ENCODE measurements at places on chromosomes 16 and 17.

DNA sequence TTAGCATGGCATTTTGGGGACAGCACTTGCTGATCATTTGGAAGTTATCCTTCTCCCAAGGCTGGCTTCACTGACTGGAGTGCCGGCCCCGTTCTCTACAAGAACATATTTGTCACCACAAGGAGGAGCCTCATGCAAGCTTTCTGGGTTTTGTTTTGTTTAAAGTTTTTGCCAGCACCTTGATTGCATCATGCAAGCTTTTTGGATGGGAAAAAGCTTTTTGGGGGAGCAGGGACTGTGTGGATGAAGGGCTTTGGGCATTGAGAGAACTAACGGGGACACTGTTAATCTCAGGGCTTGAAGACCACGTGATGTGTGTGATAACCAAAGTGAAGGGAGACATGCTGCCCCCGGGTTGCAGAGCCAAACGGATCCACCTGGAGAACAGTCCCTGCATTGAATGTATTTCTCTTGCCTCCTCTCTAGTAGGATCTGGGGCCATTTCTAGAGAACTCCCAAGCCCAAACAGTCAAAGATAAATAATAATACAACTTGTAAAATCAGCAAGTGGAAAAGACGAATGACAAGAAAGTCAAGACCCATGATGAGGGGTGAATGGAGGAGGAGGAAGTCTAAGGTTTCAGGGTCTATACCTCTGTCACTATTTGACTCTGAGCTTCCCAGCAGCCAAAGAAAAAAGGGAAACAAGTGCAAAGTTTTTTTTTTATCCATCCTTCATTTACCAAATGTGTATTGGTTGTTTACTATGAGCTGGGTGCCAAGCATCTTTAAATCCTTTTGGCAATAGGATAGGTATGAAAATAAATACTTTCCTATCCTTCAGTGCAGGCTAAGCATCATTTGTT lies 17.2 kb downstream of the TMEM114 start:
- H3K27me3 ChIP-seq, result peaks cover 10% of the 10 kb centered on the region
- peaks cover 6% of the 10 kb centered on the region for H3K4me1 ChIP-seq
- H3K36me3 ChIP-seq, result no peaks in the 10 kb centered on the region
- no peak for DNase-seq

DNA sequence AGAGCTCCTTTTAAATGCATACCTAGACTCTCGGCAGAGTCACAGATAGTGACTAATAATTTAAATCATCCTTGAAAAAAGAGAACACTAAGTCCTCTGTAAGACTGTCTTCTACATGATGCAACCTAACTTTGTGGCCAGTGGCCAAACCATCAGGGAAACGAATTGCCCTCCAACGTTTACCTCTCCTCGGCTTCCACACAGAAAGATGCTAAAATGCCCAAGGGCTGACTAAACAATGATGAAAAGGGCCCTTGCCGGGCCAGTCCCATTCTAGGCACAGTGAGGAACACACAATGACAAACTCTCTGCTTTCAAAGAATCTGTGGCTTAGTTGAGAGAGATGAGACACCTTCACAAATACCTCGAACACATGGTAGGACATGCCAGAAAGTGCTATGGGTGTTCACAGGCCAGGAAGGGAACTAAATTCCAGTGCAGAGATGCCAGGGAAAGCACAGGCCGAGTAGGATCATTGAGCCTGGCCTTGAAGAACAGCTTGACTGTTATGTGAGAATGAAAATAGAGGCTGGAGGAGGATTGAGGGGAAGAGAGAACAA lies 35.3 kb upstream of the PITPNM3 start:
- no peaks in the 10 kb centered on the region for H3K27me3 ChIP-seq
- DNase-seq, result no peak
- no peak overlapping the region for H3K27ac ChIP-seq
- peaks cover 3% of the 10 kb centered on the region for H3K4me1 ChIP-seq
- H3K4me3 ChIP-seq, result no peak overlapping the region
- H3K36me3 ChIP-seq, result peaks cover 45% of the 10 kb centered on the region

DNA sequence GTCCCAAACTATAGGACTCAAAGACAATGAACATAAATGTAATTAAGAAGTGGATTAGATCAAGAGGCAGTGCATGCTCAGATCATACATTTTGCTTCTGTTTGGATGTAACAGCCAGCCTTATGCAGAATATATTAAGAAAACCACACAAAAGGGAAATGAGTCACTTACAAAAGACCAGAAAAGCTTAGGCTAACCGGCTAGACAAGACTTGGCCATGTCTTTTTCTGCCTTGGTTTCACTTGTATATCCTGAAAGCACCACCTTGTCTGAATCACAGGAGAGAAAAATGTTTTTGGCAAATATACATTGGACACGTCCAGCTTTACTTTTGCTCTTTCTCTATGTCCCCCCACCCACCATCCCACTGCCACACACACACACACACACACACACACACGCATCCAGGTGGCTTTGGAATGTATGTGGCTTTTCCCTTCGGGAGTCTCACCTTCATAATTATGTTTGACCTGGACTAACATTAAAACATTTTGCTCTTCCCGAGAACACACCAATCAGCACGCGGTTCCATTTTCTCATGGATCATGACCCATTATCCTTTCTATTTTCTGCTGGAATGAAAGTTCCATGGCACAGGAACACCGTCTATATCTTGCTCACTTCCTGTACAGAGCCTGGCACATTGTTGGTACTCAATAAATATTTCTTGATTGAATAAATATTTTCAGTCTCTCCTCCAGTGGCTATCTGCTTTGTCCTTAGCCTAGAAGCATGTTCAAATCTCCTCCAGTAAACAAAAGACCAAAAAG lies 64.6 kb downstream of the CDK5R1 start:
- no peaks in the 10 kb centered on the region for H3K27me3 ChIP-seq
- peaks cover 46% of the 10 kb centered on the region for H3K4me1 ChIP-seq
- peak overlapping the region; percentile 69 for H3K4me3 ChIP-seq

- H3K36me3 ChIP-seq, result peaks cover 24% of the 10 kb centered on the region
- H3K4me3 ChIP-seq, result peak overlapping the region; percentile 71
- peak overlapping the region; percentile 84 for H3K27ac ChIP-seq
- DNase-seq, result peak; percentile 34
- H3K4me1 ChIP-seq, result peaks cover 34% of the 10 kb centered on the region
These were observed 22.3 kb downstream of the SAP30BP start for GRCh38 chr17:75689441-75689873.

- H3K4me3 ChIP-seq, result peak overlapping the region; percentile 94
- no peaks in the 10 kb centered on the region for H3K27me3 ChIP-seq
- H3K36me3 ChIP-seq, result peaks cover 34% of the 10 kb centered on the region
- no peak for DNase-seq
These were observed 1.9 kb downstream of the PRKCB start for GRCh38 chr16:23837553-23838308.

GRCh38 chr16:75398333-75398732 lies 35.0 kb downstream of the CFDP1 start:
- peaks cover 15% of the 10 kb centered on the region for H3K36me3 ChIP-seq
- no peak for DNase-seq
- H3K4me3 ChIP-seq, result no peak overlapping the region

DNA sequence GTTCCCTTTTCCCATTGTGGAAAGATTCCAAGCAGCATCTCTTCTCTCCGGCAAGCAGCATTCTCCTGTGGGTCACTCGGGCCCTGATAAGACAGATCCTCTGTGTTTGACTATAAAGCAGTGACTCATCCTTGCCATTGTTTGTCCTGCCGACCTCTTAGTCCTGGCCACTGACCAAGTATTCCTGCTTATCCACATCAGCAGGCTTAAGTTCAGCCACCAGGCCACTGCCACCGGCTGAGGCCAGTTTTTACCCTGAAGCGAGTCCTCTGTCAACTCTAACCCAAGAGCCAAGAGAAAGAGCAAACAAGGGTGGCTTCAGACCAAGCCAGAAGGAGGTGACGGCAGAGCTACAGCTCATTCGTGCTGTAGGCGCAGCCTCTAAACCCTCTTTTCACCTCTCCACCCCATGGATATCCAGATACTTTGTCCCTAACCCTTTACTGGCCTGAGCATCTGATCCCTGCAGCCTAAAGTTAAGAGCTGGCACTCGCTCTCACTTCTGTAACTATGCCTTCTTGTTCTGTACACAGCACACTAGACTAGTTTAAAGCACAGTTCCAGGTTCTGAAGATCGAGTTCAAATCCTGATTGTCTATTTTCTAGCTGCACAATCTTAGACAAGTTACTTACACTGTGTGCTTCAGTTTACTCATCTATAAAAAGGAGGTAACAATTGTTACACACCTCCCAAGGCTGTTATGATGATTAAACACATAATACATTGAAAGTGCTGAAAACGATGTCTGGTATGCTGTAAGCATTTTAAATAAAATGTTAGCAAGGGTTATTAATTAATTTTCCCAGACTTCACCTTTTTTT lies 31.0 kb downstream of the SOX9 start:
- no peaks in the 10 kb centered on the region for H3K4me1 ChIP-seq
- no peak overlapping the region for H3K4me3 ChIP-seq
- H3K36me3 ChIP-seq, result no peaks in the 10 kb centered on the region
- H3K27me3 ChIP-seq, result no peaks in the 10 kb centered on the region
- DNase-seq, result no peak

DNA sequence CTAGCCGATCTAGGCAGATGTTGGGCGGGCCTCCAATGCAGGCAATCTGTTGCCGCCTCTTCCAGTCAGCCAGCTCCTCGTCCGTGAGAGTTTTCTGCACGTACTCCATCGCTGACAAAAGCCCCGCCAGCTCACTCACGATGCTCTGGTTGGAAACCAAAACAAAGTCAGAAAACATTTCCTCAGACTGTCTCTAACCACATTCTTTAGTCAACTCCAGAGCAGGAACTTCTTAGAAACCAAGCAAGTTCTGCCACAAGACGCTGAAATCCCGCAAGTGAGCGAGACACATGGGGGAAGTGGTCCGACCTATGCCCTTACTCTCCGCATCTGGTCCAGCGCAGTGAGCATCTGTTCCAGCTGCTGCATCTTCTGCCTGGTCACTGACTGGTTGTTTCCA lies 49.1 kb downstream of the STAT5A start:
- DNase-seq, result peak; percentile 86
- peaks cover 57% of the 10 kb centered on the region for H3K4me1 ChIP-seq
- peak overlapping the region; percentile 78 for H3K4me3 ChIP-seq

GRCh38 chr16:80023865-80024264 lies 423.3 kb upstream of the MAF start:
- no peaks in the 10 kb centered on the region for H3K36me3 ChIP-seq
- H3K27ac ChIP-seq, result no peak overlapping the region
- H3K4me3 ChIP-seq, result no peak overlapping the region
- peaks cover 10% of the 10 kb centered on the region for H3K4me1 ChIP-seq

DNA sequence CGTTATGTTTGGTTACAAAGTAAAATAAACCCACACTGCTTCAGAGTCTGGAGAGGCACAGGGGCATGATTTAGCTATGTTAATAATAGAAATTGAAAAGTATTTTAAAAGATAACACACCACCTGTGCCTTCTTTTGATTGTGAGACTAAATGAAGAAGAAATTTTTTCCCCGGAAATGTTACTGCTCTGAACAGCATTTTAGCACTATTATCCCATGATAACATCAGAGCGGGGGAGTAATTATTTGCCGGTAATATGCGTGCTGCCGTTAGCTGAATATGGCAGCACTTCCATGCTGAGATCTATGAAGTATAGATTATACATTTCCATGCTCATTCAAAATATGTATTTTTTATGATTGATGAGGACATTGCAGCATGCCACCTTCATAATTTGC lies 500.2 kb upstream of the HSBP1 start:
- no peaks in the 10 kb centered on the region for H3K36me3 ChIP-seq
- no peak overlapping the region for H3K27ac ChIP-seq
- H3K27me3 ChIP-seq, result no peaks in the 10 kb centered on the region
- H3K4me3 ChIP-seq, result no peak overlapping the region
- no peaks in the 10 kb centered on the region for H3K4me1 ChIP-seq

DNA sequence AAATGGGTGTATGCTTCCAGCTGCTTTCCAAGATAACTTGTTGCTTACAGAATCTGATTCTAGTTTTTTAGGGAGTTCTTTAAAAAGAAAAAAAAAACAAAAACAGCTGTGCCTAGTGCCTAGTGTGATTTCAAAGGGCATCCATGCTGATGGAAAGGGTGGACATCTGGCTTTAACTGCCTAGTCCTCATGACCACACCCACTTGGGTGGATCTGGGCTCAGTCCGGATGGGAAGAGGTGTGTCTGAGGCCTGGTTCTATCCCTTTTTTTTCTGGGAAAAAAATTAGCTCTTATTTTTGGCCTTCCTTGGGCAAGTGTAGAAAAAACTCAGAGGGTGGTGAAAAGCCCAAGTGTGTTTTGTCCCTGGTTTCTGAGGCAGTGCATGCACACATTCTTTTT lies 132.3 kb upstream of the CDH11 start:
- no peaks in the 10 kb centered on the region for H3K36me3 ChIP-seq
- no peak overlapping the region for H3K4me3 ChIP-seq
- DNase-seq, result no peak
- H3K4me1 ChIP-seq, result no peaks in the 10 kb centered on the region

DNA sequence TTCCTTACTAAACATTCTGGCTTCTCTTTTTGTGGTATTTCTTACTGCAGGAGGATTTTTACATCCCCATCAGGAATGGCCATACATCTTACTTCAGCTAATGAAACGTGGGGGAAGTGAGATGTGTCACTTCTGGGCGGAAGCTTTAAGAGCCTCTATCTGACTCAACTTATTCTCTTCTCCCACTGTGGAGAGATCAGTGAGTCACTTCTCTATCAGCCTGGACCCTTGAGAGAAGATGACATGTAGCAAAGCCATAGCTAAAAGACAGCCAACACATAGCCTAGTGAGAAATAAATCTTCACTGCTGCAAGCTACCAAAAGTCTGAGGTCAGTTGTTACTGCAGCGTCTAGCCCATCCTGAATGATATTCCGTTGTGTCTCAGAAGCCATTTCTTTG lies 1066.7 kb upstream of the RBFOX1 start:
- H3K4me1 ChIP-seq, result no peaks in the 10 kb centered on the region
- no peak for DNase-seq
- H3K36me3 ChIP-seq, result no peaks in the 10 kb centered on the region

- H3K27me3 ChIP-seq, result no peaks in the 10 kb centered on the region
- peaks cover 2% of the 10 kb centered on the region for H3K36me3 ChIP-seq
- H3K27ac ChIP-seq, result no peak overlapping the region
- no peak overlapping the region for H3K4me3 ChIP-seq
- H3K4me1 ChIP-seq, result peaks cover 3% of the 10 kb centered on the region
- no peak for DNase-seq
These were observed 22.8 kb downstream of the OMG start for GRCh38 chr17:31274252-31274651.

GRCh38 chr17:46977750-46978488 lies 1.1 kb downstream of the RPRML start:
- H3K4me1 ChIP-seq, result peaks cover 5% of the 10 kb centered on the region
- H3K36me3 ChIP-seq, result no peaks in the 10 kb centered on the region
- H3K4me3 ChIP-seq, result peak overlapping the region; percentile 85
- no peak for DNase-seq

GRCh38 chr16:27972500-27972899 lies 91.0 kb downstream of the GSG1L start:
- no peaks in the 10 kb centered on the region for H3K36me3 ChIP-seq
- no peaks in the 10 kb centered on the region for H3K4me1 ChIP-seq
- peak; percentile 14 for DNase-seq
- H3K4me3 ChIP-seq, result no peak overlapping the region

GRCh38 chr17:219696-220095 lies 38.2 kb upstream of the DOC2B start:
- H3K36me3 ChIP-seq, result no peaks in the 10 kb centered on the region
- no peak overlapping the region for H3K27ac ChIP-seq
- no peak for DNase-seq
- no peaks in the 10 kb centered on the region for H3K4me1 ChIP-seq
- H3K27me3 ChIP-seq, result no peaks in the 10 kb centered on the region
